HFFc6 (cell line): ENCODE measurements at places on chromosomes 2 and 18.

DNA sequence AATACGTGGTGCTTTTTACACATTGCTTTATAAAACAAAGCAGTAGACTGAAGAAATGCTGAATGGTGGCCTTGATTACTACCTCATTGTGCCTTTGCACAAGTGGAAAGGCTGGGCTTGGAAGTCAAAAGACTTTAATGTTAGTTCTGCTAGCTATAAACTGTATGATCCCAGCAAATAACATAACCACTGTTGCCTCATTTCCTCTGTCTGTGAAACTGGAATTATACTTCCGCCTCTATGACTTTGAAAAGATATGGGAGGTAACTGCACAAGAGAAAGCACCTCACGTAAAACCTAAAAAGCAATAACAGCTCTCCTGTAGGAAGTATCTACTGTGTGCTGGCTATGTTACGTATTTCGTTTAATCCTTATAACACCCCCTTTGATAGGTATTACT lies 43.4 kb upstream of the DSC1 start:
- H3K27me3 ChIP-seq: no peaks in the 10 kb centered on the region
- no peaks in the 10 kb centered on the region; the same call in 1 of the 2 replicates for H3K36me3 ChIP-seq
- H3K27ac ChIP-seq: no peak overlapping the region
- no peak overlapping the region for H3K4me3 ChIP-seq
- no peak for DNase-seq

DNA sequence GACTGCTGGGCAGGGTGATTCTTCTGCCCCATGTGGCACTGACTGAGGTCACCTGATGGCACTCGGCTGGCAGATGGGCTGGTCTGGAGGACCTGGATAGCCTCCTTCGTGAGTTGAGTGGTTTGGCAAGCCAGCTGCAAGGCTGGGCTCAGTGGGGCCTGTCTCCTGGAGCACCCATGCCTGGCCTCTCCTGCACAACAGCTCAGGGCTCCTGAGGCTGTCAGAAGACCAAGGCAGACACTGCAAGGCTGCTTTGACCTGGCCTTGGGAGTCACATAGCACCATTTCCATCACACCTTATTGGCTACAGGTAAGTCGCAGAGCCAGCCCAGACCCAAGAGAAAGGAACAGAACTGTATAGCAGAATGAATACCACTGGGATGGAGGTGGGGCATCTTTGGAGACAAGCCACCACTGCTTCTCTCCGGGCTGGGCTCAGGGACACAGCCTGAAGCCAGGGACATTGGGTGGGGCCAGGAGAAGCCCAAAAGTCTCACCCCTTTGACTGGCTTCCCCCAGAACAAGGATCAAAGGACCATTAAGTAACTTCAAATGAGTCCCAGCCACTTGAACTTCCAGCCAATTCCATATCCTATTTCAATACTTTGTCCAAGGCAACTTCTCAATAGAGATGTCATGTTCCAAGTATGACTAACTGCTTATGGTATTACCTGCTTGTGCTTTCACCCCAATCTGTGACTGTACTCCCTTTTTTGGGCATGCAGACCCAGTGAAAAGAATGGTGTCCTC lies 156.3 kb downstream of the CABLES1 start:
- H3K36me3 ChIP-seq: peaks cover under 1% of the 10 kb centered on the region; the same call in 1 of the 2 replicates
- peak overlapping the region; percentile 54; the same call in 1 of the 2 replicates for H3K27ac ChIP-seq
- H3K4me1 ChIP-seq: peaks cover 25% of the 10 kb centered on the region
- no peaks in the 10 kb centered on the region; the same call in 1 of the 2 replicates for H3K27me3 ChIP-seq
- no peak overlapping the region for H3K4me3 ChIP-seq

GRCh38 chr2:121591199-121591598 lies 58.1 kb downstream of the CLASP1 start:
- H3K27ac ChIP-seq: no peak overlapping the region
- peaks cover 10% of the 10 kb centered on the region; the same call in 1 of the 2 replicates for H3K36me3 ChIP-seq
- no peaks in the 10 kb centered on the region for H3K27me3 ChIP-seq

- peaks cover 9% of the 10 kb centered on the region for H3K4me1 ChIP-seq
- H3K27me3 ChIP-seq: peaks cover 10% of the 10 kb centered on the region
- H3K4me3 ChIP-seq: no peak overlapping the region
- DNase-seq: no peak
Observed at GRCh38 chr2:113692698-113693428, 63.6 kb downstream of the SLC35F5 start.

- no peak overlapping the region for H3K27ac ChIP-seq
- no peak overlapping the region for H3K4me3 ChIP-seq
Observed at GRCh38 chr2:3078684-3079083, 298.9 kb downstream of the EIPR1 start.

DNA sequence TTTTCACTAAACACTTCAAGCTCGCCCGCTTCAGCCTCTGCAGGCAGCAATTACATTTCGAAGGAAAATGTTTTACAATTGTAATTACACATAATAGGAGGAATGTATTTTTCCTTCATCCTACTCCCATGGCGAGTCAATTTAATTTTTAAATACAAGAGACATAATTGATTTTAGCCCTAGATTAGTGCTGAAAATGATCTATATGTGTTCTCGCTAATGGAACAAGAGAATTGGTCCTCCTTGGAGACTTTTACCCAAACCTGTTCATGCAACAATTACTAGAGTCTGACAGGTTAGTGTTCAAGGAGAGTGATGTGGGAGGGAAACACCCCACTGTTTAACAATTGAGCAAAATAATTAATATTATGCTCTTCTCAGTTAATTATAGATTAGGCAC lies 509.4 kb upstream of the SETBP1 start:
- H3K4me3 ChIP-seq: no peak overlapping the region
- no peaks in the 10 kb centered on the region for H3K36me3 ChIP-seq
- no peak for DNase-seq
- H3K27ac ChIP-seq: no peak overlapping the region
- H3K4me1 ChIP-seq: no peaks in the 10 kb centered on the region

DNA sequence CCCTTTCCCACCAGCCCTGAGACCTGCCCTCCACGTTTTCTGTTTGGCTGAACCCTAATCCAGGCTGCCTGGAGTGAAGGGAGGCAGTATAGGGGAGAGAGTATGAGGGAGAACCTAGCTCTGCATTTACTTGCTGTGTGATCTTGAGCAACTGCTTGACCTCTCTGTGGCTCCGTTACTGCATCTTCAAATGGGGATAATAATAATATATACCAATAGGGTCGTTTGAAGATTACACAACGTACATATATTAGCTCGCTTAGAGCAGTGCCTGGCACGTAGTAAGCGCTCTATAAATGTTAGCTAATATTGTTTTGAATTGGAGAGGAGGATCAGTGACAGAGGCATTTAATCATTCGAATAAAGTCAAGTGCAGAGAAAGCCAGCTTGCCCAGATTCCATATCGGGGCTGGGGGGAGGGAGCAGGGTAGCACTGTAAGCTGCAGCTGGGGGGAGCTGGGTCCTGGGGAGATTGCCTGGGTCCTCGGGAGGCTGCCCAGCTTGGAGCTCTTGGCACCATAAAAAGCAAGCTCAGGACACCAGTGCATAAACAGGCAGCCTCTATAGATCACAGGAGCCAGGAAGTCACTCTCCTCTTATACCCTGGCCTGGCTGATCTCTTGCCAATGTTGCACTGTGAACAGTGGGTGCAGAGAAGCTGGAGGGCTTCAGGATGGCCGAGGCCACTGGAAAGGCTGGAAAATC lies 19.1 kb downstream of the KCNK3 start:
- no peaks in the 10 kb centered on the region; the same call in none of the 2 replicates for H3K27me3 ChIP-seq
- no peak overlapping the region for H3K27ac ChIP-seq
- no peak for DNase-seq
- no peak overlapping the region for H3K4me3 ChIP-seq

- no peaks in the 10 kb centered on the region for H3K36me3 ChIP-seq
- peaks cover 21% of the 10 kb centered on the region for H3K4me1 ChIP-seq
- peaks cover 19% of the 10 kb centered on the region for H3K27me3 ChIP-seq
- peak overlapping the region; percentile 65 for H3K4me3 ChIP-seq
- DNase-seq: peak; percentile 85
Observed at GRCh38 chr2:70523996-70524965, 29.3 kb downstream of the TGFA start.
